Effector memory CD4-positive, alpha-beta T cell (primary cell): ENCODE measurements at places on chromosomes 12 and 14.
A peak's percentile ranks its signal among the peaks of the same experiment; 100 is the strongest.

- DNase-seq, result no peak
Measured at GRCh38 chr12:129827102-129827865, 76.5 kb downstream of the TMEM132D start.

DNA sequence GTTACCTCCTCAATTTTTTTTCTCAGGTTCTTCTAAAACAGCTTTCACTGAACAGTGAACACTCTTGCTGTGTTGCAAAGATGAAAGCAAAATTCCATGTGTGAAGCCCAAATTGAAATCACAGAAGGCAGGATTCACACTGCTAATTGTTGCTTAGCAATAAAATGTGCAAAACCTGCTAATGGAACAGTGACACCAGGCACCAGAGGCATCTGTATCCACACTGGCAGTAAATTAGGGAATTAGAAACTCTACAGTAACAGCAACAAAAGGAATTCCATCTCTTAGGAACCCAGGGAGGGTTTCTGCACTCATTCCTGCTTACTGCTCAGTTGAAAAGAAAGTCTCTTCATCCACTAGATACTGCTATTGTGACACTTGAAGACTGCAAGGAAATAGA is 202.3 kb downstream of the GXYLT1 start:
- DNase-seq, result no peak

DNA sequence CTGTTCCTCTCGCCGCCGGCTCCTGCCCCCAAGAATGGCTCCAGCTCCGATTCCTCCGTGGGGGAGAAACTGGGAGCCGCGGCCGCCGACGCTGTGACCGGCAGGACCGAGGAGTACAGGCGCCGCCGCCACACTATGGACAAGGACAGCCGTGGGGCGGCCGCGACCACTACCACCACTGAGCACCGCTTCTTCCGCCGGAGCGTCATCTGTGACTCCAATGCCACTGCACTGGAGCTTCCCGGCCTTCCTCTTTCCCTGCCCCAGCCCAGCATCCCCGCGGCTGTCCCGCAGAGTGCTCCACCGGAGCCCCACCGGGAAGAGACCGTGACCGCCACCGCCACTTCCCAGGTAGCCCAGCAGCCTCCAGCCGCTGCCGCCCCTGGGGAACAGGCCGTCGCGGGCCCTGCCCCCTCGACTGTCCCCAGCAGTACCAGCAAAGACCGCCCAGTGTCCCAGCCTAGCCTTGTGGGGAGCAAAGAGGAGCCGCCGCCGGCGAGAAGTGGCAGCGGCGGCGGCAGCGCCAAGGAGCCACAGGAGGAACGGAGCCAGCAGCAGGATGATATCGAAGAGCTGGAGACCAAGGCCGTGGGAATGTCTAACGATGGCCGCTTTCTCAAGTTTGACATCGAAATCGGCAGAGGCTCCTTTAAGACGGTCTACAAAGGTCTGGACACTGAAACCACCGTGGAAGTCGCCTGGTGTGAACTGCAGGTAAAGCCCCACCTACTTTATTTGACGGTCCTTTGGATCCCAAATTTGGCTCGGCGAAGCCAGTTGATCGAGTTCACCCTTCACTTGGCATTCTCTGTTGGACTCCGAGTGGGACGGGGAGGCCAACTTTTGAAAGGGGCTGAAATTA is 1.5 kb downstream of the WNK1 start:
- DNase-seq, result peak; percentile 13

DNA sequence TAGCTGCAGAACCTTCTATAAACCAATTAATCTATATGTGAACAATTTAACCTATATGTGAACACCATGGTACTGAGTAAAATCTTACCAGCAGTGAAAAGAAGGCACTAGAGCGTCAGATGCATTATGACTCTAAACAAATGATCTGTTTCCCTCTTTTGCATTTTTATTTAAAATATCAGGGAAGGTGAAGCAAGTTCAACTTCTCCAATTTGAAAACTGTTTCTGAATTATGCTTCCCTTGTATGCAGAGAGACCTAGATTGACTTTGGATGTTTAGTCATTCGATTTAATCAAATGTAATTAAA is 80.9 kb downstream of the DAD1 start:
- DNase-seq, result no peak

DNA sequence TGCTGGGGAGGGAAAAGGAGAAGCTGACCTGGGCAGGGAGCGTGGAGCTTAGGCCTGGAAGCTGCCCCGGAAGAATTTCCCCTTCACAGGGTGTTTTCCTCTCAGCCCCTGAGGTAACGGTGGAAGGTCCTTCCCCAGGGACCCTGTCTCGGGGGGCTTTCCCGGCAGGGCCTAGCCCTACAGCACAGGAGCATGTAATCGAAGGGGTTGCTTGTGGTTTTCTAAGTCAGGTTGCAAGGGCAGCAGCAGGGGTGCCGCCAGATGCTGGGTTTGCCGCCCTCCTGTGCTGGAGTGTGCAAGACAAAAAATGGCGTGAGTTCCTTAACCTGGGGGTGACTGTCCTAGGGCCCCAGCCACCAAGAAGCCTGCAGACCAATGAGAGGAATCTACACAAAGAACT is 1.6 kb upstream of the KRT74 start:
- no peak for DNase-seq

DNA sequence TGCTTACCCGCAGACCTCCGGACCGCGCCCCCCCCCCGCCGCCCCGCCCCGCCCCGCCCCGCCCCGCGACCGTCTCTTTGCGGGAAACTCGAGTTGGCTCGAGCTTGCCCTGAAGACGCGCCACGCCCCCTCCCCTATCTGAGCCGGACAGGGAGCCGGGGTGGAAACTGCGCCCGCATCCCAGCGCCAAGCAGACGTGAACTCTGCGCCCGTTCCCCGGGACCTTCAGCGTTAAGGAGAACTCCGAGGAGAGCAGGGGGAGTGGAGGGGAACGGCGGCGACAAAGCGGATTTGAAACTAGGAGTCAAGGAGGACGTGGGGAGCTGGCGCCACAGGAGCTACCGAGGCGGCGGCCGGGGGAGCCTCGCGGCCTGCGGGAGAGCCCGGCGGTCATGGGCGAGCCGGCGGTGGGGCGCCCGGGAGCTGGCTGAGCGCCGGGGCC is at the start of gene KCNK13:
KCNK13 (plus strand) TSS at position 310 of the 442 bp plus-strand sequence. CDS start 212 bp downstream, outside the sequence.
- no peak for DNase-seq

GRCh38 chr12:28938056-28938455 is 211.0 kb upstream of the FAR2 start:
- DNase-seq, result no peak
